ENCODE measurements at places on chromosomes 13 and 19. TPM values are rescaled to one million over a fixed set of nuclear protein-coding genes. Genes with fewer than 3 reads are reported as not detected.

EXOC3L2 gene
- not detected for total RNA-seq

GSX1 gene
- total RNA-seq, result not detected

OR7A5 gene
- not detected for total RNA-seq

TTYH1 gene
- not detected for total RNA-seq

ZNF835 gene
- 3.6 TPM for total RNA-seq

ZNF682 gene
- total RNA-seq, result 1.3 TPM

MCEMP1 gene
- not detected for total RNA-seq

Measured in fibroblast of lung (primary cell).